Activated CD8-positive, alpha-beta T cell treated with anti-CD3 and anti-CD28 coated beads for 36 hours (primary cell): ENCODE measurements at places on chromosomes 2 and 18.
A peak's percentile ranks its signal among the peaks of the same experiment; 100 is the strongest.

DNA sequence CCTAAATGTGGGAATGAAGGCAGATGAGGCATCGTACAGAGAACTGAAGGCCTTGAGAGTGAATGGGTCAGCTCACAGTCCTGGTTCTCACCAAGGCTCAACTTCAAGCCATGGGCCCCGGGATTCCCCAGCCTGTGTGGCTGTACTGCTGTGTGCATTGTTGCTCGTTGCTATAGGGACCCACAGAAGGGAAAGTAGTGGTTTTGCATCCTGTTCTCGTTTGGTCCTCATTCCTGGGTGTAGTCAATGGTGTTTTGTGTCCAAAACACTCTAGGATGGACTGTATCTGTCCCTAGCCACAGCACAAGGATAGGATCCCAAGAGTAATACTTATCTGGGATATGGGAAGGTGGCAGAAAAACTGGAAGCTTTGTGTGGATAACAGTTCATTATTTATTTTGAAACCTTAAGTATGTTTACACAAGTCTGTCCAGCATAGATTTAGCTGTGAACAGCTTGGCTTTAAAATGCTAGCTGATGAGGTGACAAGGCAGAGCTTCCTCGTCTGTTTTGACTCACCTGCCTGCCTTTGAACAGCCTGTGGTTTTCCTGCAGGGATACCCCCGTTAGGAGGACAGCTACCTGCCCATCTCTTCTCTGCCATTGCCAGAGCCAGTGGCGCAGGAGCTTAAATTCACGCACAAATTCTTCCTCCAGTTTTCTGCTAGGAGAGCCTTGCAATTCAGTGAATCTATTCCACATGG, 85.0 kb downstream of the WDSUB1 start:
- DNase-seq = peak; percentile 61

DNA sequence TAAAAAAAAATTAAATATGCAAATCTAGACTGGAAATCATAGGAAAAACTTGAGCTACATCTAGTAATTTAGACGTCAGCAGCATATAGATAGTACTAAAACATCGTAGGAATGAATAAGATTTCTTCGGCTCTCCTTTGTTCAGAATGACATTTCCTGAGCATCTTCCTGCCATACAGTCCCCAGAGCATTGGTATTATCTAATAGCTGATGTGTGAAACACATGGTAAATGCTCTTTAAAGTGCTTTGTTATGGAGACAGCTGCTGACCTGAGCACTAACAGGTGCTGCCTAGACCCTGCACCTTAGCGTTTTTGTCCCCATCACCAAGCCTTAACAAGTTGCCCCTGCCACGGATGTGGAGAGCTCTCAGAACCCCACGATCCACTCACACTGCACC, 692.3 kb upstream of the PIK3C3 start:
- DNase-seq = no peak

DNA sequence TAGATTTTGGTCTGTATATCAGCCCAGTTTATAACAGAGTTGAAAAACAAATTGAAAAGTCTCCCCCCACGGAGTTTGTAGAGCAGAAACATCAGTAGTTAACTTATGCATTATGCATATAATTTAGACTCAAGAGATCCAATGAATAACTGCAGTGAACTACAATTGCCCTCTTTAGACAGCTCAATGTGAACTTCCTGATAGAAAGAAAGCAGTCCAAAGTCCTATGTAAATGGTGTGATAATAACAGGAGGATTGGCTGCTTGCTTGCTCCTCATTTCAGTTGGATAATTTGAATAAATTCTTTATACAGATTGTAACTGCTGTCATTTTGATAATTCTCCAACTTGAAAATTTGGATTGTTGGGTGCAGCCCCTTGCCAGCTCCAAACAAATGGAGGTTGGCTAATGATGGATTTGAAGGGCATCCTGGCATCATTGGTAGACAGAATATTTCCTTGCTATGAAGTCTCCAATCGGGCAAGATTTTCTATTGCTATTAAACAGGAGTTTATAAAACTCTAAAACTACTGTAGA, 297.1 kb downstream of the ASXL3 start:
- DNase-seq = no peak

- DNase-seq = no peak
These were observed 434 bp upstream of the DUSP19 start for GRCh38 chr2:183078163-183078463.
